ENCODE measurements at places on chromosomes 2 and 18.

- no peak for DNase-seq
Measured at GRCh38 chr2:62467100-62467474, 38.9 kb downstream of the TMEM17 start.

DNA sequence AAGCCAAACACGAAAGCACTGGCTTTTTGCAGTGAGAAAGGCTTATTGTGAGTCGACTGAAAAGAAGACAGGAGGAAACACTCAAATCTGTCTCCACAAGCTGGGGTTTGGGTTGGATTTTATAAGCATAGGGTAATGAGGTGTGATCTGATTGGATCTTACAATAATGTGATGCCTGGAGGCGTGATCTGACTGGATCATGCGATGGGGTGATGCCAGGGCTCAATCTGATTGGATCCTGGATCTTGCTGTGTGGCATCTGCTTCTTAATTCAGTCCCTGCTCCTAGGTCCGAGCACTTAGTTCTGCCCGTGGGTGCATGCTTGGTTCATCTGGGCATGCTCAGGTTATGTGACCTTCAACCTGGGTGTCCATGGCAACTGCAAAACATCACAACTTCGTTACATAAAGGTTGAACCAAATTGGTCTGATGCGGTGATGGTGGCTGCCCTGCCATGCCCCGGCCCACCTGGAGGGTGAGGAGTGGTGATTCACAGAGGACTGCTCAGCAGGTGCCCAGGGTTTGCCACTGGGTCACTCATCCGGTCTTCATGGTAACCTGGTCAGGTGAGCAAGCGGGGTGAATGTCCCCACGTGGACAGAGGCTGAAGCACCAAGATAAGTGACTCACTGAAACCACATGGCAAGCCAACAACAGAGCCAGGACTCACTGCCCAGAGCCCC is 111.0 kb downstream of the KCNF1 start:
- no peak for DNase-seq

GRCh38 chr2:8421658-8422449 is 260.0 kb upstream of the ID2 start:
- no peak for DNase-seq

DNA sequence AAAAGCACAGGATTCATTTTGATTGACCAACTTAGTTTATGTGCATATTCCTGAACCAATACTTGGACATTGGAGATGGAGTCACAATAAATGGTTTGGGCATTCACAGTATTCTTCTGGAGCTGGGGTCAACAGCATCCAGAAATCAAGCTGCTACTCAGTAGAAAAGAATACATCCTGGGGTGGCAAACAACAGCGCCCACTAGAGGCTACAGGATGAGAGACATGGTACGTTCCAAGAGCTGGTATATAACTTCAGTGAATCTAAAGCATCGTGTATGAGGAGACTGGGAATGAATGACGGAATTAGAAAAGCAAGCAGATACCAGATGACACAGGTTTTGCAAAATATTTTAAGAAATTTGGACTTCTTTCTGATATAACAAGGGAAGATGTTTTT is 142.9 kb upstream of the FIGN start:
- no peak for DNase-seq

GRCh38 chr2:132953771-132954170 is 283.8 kb upstream of the LYPD1 start:
- no peak for DNase-seq

DNA sequence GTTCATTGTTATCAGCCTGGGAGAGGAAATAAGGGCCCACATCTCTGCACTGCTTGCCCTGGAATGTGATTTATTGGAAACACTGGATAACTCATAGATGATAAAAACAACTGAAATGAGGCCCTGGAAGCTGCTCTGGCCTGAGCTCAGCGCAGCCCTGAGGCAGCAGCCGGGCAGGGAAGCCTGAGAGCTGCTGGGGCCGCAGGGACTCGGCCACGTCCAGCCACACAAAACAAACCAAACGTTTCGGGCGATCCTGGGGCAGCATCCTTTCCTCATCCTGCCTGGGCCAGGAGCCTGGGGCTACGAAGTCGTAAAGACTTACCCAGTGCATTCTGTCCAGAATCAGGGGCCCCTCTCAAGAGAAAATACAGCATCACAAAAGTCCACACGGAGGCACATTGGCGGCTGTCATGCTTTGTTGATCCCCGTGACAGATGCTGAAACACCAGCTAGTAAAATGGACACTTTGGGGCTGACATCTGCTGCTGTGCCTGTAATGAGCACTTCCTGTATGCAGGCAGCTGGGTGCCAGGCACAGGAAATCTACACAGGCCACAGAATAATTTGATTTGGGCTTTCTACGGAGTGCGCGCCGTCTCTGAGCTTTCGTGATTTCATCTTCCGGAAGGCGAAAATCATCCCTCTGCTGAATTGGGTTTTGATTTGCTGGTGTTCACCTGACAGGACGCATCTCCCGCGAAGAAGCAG is 250.6 kb downstream of the EIPR1 start:
- peak; percentile 77 for DNase-seq

All from NCI-H1694 (cell line).